ENCODE measurements at places on chromosomes 1 and 21.
A peak's percentile ranks its signal among the peaks of the same experiment; 100 is the strongest.

- no peak for DNase-seq
Observed at GRCh38 chr1:87977145-87977544, 648.5 kb downstream of the LMO4 start.

DNA sequence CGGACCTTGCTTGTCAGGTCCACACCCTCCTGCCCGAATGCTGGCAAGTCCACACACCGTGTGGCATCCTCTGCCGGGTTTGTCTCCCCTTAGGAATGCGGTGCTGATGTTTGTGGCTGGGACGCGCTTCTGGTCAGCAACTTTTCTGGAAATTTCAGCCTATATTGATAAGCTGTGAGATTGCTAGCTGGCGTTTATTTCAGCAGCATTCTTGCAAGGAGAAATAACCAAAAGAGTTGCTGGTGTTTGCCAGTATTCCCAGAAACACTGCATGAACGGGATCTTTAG, 601 bp downstream of the CEPT1 start:
- DNase-seq: no peak

- no peak for DNase-seq
Observed at GRCh38 chr1:32028746-32029145, 15.1 kb downstream of the KHDRBS1 start.

DNA sequence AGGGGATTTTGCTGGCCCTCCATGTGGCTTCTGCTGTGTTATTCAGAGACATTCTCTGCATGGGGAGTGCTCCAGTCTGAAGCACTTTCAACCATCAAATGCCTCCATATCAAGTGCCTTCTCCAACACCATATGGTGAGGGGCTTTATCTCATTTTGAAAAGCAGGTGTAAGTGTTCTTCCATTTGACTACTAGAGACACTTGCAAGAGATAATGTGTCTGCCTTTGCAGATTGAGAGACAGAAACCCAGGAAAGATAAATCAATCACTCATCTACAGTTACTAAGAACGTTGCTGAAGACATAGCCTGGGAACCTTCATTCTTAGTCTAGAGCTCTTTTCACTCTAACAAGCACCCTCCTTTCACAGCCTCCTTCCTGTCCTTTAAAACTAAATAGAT, 29.5 kb upstream of the REG4 start:
- DNase-seq: no peak

- DNase-seq: no peak
Observed at GRCh38 chr1:184065559-184065958, 14.0 kb downstream of the TSEN15 start.

DNA sequence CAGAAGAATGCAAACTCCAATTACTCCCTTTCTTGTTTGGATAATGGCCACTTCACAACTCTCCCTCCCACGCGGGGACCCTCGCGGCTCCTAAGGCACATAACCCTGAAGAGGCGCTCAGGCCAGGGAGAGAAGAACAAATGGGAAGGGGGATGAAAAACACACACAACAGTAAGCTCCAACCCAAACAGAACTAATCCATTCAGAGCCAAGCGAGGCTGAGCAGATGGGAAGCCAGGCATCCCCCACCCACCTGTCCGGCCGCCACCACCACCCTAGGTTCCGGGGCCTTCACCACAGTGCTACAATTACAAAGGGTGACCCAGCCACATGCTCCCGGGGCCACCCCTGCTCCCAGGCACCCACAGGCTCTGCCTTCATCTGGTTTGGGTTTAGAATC, 101.5 kb downstream of the MRPL37 start:
- no peak for DNase-seq

DNA sequence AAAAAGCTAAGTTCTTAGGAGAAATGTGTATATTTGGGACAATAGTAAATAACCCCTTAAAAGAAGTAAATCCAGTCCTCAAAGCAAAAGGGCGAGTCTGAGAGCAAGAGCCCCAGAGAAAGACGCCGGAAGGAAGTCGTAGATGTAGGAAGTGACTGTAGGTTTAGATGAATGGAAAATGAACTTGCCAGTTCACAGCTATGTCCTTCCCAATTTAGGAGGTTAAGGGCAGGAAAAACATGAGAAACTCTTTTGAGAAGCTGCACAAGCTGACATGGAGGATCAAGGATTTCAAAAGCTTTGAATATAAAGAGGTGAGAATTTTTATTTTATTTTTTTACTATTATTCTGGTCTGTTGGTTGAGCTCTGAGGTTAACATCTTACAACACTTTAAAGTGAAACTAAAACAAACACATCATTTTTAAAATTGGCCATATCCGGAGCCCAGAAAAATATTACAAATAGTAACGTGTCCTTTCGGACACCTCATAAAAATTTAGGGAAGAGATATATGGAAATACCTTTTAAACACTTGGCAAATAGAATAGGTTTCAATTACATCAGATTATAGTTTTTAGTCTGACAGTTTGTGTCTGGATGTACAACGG, 1178.6 kb downstream of the MRPL39 start:
- DNase-seq: no peak

DNA sequence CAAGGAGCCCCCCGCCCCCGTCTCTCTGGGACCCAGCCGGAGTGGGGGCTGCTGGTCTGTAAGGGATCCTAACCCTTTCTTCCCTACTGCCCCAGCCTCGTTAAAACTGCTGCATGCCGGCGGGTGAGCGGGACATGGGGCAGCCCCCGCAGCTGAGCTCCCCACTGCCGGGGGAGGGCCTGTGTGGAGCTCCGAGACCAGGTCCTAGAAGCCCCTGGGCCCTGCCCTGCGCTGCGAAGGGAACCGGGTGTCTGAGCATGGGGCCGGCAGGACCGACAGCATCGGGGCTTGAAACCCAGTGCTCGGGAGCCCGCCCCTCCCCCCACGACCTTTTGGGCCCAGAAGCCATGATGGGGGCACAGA, 9.2 kb upstream of the COL6A1 start:
- DNase-seq: no peak

DNA sequence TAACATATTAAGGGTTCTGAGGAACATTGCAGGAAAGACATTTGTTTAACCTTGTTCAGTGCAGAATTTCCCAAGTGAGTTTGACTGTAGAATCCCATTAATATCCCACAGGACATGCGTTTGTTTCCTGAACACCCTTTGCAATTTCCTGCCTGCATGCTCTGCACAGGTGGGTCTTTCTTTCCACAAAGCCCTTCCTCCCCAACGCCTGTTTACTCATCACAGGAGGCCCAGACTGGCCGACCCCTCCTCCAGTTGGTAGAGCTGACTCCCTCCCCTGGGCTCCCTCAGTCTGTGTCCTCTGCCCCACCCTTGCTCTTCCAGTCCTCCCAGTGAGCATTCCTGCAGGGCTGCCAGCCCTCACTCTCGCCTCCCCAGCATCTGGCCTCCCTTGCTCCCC, 47.5 kb upstream of the CTPS1 start:
- DNase-seq: no peak

DNA sequence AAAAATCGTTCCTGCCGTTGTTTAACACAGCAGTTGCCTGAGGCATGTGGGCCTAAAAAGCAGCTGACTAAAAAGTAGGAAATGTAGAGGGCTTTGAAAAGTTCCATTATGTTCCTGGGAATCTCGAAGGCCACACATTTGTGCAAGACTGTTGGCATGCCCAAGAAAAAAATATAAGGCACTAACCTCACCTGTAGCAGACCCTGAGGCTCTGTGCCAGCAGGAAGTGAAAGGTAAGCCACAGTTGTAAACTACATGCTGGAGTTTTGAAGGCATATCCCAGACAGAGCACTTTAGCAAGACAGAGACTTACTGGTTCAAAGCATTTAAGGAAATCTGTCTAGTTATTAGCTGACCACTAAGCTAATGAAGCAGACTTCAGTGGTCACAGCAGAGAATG, 52.7 kb downstream of the TRMT1L start:
- DNase-seq: no peak

DNA sequence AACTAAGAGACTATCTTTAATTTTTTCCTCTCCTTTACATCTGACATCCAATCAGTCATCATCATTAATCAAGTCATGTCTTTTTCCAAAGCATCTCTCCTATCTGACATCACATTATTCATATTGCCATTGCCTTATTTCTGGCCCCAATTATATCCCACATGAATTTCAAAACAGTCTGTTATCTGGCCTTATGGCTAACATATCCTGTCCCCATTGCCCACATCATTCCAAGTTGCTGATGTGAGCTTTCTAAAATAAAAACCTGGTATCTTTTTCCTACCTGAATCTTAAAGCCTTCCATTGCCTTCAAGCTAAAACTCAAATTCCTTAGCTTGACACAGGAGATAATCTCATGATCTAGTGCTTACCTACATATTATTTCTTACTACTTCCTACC, 283.9 kb downstream of the LRRC40 start:
- no peak for DNase-seq

- no peak for DNase-seq
Observed at GRCh38 chr1:19426294-19427086, 58.8 kb downstream of the CAPZB start.

- DNase-seq: no peak
Observed at GRCh38 chr1:112925015-112925414, 31.0 kb downstream of the SLC16A1 start.

DNA sequence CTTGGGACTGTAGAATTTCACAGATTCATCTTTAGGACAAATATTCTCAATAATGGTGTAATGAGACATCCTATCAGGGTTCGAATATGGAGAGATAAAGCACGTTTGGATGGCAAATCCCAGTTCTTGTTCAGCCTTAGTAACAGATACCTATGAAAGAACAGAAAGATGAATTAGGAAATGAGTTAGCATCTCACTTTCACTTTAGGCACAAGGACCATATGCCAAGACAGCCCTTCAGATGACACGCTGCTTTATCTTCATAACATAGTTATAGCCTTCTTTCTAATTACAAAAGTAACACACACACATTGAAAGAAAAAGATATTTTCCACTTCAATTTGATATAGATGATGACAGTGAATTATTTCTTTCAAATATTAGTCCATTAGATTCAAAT, 173.6 kb downstream of the TGFBR3 start:
- no peak for DNase-seq

DNA sequence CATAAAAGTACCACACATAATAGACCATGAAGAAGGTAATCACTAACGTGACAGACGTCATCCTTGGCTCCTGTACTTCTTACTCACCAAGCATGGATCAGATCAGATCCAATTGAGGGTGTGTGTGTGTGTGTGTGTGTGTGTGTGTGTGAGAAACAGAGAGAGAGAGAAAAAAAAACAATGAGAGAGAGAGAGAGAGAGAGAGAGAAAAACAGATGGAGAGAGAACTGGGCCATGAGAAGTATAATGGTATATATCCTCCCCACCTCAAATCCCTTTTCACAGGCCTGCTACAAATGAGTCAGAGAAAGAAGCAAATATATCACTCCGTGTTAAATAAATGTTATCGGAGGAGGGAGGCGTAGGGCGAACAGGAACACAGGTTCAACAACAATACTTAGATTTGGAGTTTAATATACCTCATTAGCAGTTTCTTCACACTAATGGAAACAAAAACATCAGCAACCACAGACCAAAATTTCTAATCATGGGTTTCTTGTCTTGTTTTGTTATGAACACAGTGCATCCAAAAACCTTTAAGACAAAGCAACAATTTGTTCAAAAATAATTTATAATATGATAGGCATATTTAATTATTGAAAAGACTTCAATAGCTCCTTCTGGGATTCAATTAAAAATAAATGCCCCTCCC, 45.3 kb downstream of the TIAM1 start:
- no peak for DNase-seq

GRCh38 chr1:201938440-201939035, 7.8 kb downstream of the LMOD1 start:
- no peak for DNase-seq

GRCh38 chr1:10494754-10495474, 20.2 kb downstream of the PEX14 start:
- DNase-seq: no peak

GRCh38 chr1:236720611-236721010, 34.3 kb downstream of the ACTN2 start:
- no peak for DNase-seq

GRCh38 chr1:20476265-20477038, 9.6 kb downstream of the CAMK2N1 start:
- no peak for DNase-seq

DNA sequence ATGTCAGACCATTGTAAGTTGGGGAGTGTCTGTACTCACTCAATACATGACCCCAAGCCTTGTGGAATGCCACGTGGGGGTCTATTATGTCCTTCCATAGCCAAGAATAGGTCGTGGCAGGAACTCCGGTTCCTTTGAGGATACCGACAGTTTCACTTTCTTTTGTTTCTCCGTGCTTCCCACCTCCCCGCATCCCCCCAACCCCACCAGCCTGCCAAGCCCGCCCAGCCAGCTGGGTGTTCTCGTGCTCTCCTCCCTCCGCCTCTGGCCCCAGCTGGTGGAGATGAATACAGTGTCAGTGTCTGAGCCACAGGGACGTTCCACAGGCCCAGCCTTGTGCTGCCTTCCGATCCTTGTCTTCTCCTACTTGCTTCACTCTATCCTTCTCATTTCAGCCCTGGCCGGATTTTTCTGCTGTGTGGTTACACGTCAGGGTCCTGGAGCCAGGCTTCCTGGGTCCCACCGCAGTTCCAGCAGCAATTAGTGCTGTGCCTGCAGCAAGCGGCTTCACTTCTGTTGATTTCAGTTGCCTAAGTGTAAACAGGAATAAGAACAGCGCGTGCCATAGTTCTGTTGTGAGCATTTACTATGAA, 4.1 kb upstream of the AGTRAP start:
- DNase-seq: no peak

GRCh38 chr1:209837671-209838070, 9.9 kb downstream of the UTP25 start:
- DNase-seq: no peak

- no peak for DNase-seq
Observed at GRCh38 chr1:29674627-29675326, 438.5 kb downstream of the PTPRU start.

GRCh38 chr1:180623579-180624347, 8.1 kb upstream of the XPR1 start:
- no peak for DNase-seq

GRCh38 chr1:160361814-160362167, 5.1 kb upstream of the NHLH1 start:
- DNase-seq: no peak

GRCh38 chr1:162847839-162848453, 13.0 kb downstream of the CCDC190 start:
- DNase-seq: peak; percentile 29

GRCh38 chr1:228045871-228046270, 36.6 kb upstream of the ARF1 start:
- DNase-seq: no peak

- DNase-seq: no peak
Observed at GRCh38 chr1:24293392-24294227, 25.5 kb upstream of the GRHL3 start.

DNA sequence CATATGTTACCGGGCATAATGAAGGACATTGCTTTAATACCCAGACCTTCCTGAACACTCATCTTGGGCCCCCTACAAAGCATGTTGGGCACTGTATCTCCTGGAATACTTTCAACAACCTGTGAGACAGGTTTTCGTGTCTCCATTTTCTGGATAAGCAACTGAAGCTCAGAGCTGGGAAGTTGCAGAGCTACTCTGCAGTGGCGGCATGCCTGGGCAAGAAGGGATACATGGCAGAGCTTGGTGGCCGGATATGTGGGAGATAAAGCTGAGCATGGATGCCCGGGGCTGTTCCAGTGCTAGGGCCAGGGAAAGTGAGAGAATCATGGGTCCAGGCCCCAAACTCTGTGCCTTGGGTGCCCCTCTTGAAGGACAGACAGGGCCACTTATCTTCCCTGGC, 71.6 kb upstream of the KCND3 start:
- no peak for DNase-seq
